ENCODE measurements at places on chromosomes 11 and 22.

DNA sequence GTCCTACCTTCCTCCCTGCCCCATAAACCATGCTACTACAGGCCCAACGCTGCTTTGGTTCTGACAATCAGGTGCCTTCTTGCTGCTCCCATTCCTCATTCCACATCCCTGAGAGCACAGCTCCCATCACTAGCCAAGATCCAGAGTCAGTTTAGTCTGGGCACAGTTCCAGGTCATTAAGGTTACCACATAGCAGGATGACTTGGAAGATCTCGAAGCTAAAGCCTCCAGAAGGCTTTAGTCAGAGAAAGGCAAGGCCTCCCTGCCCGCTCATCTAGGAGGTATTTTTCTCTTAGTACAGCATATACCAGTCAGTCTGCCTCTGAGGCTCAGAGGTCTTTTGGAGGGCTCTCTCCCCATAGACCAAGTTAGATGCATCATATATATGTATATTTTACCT is 30.3 kb downstream of the TRIM66 start:
- no peak for DNase-seq

- DNase-seq: peak; percentile 43
These were observed 1.1 kb upstream of the DDX6 start for GRCh38 chr11:118791961-118792569.

GRCh38 chr11:64501500-64502427 is 89.3 kb upstream of the SLC22A12 start:
- DNase-seq: no peak

DNA sequence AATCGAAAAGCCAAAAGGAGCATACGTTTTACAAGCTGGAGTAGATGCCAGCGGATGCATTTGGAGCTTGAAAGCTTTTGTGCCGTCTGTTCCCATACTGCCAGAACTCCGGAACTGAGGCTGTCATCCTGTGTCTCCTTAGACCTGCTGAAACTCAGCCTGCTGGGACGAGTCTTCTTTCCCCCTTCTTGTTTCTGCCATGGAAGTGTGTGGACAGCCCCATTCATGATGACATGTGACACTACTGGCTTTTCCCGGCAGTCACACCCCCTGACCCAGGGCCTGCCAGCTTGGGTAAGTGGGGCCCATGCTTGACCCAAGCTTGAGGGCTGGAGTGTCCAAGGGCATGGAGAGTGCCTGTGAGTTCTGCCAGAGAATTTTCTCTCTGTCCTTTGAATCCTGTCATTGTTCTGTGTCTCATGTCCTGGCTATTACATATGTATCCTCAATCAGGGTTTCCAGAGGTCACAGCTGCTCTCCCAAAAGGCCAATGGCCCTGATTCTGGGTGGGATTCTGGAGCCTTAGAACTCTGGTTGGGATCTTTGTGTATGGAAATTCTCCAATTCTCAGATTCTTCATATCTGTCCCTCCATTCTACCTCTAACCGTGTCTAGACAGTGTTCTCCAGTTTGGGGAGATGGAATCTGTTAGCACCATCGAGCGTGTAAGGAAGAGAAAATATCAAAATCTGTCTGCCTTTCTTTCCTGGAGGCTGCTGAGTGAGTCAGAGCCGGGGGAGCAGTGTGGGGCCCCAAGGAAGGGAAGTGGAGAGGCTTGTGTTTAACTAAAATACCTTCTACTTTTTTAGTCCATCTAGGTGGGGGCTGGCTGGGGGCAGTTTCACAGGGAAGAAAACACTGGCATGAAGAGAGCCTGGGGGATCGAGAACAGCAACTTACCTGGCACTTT is 73.2 kb downstream of the KIAA1671 start:
- DNase-seq: no peak

GRCh38 chr11:109940816-109941215 is 152.4 kb upstream of the ZC3H12C start:
- no peak for DNase-seq

DNA sequence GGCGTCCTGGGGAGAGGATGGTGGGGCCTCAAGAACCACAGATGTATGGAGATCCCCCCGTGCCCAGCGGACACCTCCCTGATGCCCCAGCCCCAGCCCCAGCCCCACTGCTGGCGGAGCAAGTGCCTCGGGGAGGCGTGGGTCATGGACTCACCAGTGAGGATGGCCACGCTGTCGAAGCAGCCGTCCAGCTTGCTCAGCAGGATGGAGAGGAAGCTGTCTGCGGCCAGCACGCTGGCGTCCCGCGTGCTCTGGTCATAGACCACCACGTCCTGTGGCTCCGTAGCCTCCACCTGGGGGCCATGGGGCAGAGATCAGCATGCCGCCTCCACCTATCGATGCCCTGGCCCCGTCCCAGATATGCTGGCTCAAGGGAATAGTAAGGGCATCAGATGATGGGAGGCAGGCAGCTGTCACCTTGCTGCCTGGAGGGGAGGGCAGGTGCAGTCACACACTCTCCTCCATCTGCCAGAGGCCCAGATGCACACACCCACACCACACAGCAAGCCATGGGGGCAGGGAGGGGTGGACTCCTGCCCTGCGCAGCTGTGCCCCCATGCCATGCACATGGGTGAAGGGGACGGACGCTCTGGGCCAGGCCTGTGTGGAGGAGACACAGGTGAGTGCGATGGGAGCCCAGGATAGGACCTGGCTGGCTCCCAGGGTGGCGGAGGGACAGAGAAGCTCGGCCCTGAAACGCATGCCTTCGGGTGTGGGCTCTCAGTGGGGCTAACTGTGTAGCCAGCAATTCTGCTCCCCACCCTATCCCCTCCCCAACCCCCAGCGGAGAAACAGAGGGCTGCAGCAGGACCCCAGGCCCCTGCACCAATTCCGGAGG is 8.2 kb downstream of the DUSP8 start:
- no peak for DNase-seq

DNA sequence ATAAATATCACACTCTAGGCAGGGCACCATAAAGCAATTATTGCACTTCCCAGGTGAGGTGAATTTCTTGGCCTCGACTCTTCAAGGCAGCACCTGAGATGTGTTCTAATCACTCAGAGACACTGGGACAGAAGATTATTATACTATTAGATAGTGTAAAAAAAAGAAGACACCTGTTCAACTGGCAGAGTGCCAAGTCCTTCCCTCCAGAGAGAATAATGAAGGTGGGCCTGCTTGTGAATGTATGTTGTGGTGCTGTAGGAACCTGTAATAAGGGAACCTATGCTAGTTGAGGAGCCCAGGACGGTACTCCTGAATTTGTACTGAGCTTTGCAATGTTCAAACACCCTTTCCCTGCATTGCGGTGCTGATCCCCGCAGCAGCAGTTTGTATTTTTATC is 107.5 kb downstream of the NXPE2 start:
- DNase-seq: no peak

- no peak for DNase-seq
These were observed 117.0 kb downstream of the FANCF start for GRCh38 chr11:22508665-22509064.

- DNase-seq: no peak
These were observed 2.0 kb downstream of the KCNJ11 start for GRCh38 chr11:17386331-17387084.

DNA sequence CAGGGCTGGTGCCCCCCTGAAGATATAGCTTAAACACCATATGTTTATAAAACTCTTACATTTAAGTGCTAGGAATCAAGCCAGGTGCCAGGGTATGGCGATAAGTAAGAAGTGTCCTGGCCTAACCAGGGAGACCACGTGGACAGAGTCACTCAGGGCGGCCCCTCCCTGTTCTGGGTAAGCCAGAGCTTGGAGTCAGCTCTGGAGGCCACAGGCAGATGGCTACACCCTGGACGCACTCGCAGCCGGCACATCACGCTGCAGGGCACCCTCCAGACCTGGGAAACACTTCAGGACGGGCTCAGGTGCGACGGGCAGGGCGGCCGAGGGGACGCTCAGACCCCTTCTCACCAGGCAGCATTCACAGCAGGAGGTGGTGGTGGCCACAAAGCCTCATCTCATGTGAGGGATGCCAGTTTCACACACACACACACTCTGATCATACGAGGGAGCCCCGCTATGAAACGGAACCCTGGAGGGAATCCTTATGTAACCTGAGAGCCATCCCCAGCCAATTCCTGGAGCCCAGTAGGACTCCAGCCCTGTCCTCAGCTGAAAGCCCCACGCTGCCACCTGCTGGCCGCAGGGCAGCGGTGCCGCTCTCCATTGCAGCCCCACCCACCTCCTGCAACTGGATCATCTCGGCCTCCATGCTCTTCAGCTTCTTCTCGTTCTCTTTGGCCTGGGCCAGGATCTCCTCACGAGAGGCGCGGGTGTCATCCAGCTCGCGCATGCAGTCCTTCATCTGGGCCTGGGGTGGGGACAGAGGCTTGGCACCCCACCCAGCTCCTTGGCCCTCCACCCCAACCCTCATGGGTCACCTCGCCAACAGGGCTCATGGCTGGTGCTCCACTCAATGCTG is 33.4 kb downstream of the APOL1 start:
- peak; percentile 33 for DNase-seq

- no peak for DNase-seq
These were observed 24.2 kb downstream of the A4GALT start for GRCh38 chr22:42696331-42696967.

- no peak for DNase-seq
These were observed 8.7 kb upstream of the ACCS start for GRCh38 chr11:44057340-44057739.

- no peak for DNase-seq
These were observed 18.0 kb downstream of the LSP1 start for GRCh38 chr11:1870721-1871466.

GRCh38 chr11:98296091-98296880 is 724.5 kb upstream of the CNTN5 start:
- no peak for DNase-seq

DNA sequence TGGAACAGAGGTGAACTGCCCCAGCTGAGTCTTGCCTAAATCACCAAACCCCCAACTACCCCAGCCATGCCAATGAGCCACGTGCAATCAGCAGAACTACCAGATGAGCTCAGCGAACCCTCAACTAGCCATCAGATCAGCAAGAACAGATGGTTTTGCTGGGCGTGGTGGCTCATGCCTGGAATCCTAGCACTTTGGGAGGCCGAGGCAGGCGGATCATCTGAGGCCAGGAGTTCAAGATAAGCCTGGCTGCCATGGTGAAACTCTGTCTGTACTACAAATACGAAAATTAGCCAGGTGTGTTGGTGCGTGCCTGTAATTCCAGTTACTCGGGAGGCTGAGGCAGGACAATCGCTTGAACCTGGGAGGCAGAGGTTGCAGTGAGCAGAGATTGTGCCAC is 374.3 kb downstream of the NXPE2 start:
- no peak for DNase-seq

GRCh38 chr11:69155302-69156234 is at the start of gene SMIM38:
Gene SMIM38 (plus strand): TSS chr11:69155935. CDS start chr11:69157847, 1,912 bp downstream.
- DNase-seq: peak; percentile 54

DNA sequence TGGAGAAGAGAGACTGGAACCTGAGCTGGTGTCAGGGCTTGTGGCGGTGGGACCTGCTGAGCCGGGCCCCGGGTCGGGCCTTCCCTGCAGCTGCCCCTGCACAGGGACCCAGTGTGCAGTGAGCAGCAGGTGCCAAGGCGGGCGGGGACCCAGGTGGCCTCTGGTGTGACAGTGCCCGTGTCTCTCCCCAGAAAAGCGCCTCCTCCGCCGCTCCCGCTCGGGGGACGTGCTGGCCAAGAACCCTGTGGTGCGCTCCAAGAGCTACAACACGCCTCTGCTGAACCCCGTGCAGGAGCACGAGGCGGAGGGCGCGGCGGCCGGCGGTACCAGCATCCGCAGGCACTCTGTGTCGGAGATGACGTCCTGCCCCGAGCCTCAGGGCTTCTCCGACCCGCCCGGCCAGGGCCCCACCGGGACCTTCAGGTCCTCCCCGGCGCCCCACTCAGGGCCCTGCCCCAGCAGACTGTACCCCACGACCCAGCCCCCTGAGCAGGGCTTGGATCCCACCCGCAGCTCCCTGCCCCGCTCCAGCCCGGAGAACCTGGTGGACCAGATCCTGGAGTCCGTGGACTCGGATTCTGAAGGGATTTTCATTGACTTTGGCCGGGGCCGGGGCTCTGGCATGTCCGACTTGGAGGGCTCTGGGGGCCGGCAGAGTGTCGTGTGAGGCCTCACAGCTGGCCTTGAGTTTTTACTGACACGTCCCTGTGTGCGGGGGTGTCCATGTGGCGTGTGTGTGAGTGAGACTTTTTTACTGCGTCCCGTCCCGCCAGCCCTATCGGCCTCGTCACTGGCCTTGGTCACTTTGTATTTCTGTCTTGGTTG is 15.6 kb upstream of the ARHGAP8 start:
- DNase-seq: no peak

DNA sequence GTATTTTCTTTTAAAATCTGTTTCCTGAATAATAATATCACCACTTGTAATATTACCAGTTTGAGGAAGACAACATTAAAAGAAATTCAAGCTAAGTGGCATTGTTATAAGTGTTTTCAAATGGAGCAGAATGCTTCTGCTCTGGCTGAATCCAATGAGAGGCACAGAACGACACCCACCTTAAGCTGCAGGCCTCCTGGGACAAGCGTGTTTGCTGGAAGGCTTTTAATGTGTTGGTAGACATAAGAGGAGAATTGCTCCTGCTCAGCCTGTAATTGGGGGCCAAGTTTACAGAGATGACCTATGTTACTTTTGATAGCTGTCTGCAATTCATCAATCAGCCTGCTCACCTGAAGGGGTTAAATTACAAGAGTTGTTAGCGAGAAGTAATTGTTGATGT is 242.2 kb downstream of the DCDC1 start:
- no peak for DNase-seq

DNA sequence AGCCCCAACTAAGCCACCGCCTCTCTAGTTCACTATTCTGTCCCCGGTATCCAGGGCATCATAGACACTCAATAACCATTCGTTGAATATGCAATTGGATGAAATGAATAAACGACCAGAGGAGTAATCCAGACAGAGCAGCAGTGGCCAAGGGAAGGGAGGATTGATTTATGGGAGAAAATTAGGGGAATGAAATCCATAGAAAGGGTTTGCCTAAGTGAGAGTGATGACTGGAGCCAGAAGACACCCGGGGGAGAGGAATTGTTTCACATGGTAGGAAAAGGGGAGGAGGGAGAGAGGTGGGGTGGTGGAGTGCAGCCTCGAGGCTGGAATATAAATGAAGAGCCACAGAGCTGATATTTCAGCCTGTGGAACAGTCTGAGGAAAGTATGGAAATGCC is 168.2 kb downstream of the COMMD9 start:
- DNase-seq: no peak

DNA sequence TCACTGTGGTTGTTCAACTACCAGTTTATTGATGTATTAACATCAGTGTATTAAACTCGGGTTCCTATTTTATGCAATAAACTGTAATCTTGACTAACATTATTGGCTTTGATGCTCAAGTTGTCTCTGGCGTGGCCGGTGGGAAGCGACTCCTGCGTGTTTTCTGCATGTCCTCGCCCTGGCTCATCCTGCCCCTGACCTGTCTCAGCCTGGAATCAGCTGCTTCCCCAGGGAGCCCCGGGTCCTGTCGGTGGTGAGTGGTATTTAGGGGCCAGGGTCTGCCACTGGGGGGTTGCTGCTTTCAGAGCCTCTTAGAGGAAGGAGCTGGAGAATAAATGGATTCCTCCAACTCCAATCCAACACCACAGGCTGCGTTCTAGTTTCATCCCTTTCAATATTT is 22.5 kb downstream of the IFITM10 start:
- DNase-seq: no peak

DNA sequence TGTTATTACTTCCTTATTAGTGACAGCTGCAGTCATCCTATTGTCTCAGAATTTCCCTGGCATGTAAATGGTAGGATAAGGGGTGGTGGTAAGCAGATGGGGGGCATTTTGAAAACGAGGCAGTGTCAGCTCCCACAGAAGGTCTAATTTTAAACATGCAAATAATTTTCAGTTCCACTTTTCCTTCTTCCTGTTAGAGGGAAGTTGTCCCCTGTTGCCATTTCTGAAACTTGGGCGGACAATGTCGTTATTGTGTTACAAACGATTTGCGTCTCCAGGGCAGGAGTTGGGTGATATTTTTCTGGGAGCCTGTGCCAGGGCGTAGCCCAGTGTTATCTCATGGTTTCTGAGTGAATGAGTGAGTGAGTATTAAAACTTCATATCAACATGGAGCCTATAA is 7.4 kb downstream of the PTPRJ start:
- DNase-seq: no peak

All from stimulated activated naive B cell treated with anti-CD40 and anti-IgM and Interleukin-4, amounts not matched to agents 10 μg/mL and 1 μg/mL and 100 μg/mL, for 72 hours (primary cell).